CD4-positive, alpha-beta T cell treated with Interleukin-2 at 100 ng/mL for 4 hours (primary cell): ENCODE measurements at places on chromosomes 2 and 18.

DNA sequence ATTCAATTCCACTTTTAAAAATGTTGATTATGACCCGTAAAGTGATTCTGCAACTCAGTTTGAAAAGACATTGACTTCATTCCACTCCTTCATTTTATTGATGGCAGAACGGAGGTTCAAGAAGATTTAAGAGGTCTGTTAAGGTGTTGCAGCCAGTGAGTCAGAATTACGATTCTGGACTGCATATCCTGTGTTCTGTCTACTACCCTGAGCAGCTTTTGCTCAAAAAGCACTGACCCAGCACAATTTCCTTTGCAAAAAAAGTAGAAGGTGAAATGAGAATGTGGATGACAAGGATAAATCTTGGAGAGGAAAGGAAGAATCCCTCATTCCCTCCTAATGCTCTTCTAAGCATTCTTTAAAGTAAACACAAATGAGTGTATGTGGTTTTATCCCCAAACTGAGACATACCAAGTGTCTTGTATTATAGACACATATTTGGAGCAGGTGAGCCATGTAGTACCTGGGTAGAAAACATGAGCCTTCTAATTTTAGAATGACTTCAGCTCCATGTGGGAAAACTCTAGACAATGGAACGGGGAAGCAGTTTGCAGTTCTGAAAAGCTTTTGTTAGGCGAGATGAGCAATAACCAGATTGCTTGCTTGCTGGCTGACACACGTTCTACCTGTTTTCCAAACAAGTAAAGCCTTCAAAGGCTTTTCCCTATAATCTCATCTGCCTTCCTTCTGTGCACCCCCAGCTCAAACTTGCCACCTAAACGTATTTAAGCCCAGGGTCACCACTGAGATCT is 44.7 kb downstream of the TGFA start:
- no peak for DNase-seq

DNA sequence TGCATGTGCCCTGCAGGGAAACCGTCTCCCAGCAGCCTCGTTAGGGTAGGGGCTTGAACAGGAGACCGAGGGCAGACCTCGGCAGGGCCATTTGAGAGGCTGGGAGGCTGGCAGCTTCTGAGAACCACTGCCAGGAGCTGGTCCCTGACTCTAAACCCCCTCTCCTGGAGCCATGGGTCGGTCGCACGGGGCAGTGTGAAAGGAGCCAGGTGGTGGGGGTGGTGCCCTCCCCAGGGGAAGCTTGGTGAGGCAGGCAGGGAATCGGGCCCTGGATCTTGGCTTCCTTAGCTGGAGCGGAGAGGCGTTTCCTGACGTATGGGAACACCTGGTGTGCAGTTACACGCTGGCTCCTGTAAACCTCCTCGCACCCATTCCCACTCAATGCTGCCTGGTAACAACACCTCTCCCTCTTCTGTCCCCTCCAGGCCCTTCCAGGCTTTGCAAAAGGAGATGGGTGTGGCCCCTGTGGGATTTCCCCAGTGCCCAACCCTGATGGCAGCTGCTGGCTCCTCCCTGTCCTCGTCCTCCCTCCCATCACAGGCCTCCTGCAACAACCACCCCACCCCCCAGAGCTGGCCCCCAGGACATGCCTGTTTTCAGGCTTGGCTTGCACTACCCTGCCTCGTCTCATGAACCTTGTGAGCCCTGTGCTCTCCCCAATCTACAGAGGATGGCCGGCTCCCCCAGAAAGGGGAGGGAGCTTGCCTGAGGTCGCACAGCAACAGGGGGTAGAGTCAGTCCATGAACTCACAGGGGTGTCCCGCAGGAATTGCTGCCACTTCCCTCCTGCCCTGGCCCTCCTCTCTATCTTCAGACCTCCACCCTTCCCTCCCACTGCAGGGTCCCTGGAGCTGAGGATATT is 24.4 kb downstream of the ADRA2B start:
- DNase-seq: no peak

- DNase-seq: no peak
Measured at GRCh38 chr18:75198036-75198435, 10.9 kb downstream of the PTGR3 start.

DNA sequence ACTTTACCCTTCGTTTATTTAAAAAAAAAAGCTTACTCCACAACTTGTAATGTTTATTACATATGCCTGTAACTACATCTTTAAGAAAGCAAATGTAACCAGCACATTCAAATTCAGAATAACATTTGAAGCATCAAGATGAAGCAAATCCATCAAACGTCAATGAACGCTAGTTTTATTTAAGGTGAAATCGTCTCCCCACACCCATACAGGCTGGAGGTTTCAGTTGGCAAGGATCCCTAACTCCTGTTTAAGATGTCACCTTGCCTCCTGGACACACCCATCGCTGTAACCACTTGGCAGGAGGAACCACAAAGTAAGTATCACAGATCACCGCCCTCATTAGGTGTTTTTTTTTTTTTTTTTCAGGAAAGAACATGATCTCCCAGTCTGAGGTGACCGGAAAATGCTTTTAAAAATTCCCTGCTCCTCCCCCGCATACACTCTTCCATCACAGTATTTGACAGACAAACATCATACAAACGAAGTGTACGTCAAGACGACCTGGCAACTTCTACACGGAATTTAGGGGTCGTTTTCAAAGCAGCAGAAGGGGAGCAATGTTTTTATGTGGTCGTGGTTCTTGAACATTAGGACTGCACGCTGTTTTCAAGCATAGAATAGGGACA is 19.7 kb upstream of the STPG4 start:
- DNase-seq: peak; percentile 44

DNA sequence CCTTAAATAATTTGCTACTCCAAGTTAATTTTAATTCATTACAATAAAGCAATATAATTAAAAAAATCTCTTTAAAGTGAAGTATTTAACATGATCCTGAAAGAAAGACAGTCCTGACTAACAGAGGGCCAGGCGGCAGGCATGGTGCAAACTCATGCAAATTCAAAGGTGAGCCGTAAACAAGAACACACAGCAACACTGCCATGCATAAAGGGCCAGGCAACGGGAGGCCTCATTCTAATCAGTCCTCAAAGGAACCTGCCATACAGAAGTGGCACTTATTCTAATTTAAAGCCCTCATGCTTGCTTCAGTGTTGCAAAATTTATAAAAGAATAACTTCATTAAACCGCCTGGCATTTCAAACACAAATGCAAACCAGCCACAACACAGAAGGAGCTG is 277.0 kb downstream of the ZNF521 start:
- no peak for DNase-seq

- no peak for DNase-seq
Measured at GRCh38 chr2:206831442-206831995, 66.1 kb downstream of the FASTKD2 start.

- DNase-seq: no peak
Measured at GRCh38 chr2:88058191-88058590, 2.6 kb upstream of the KRCC1 start.

- no peak for DNase-seq
Measured at GRCh38 chr2:231152800-231153557, 28.1 kb upstream of the HTR2B start.

GRCh38 chr2:144454466-144455287 is 65.2 kb downstream of the ZEB2 start:
- DNase-seq: peak; percentile 63

GRCh38 chr2:211401328-211401727 is 844.9 kb downstream of the CPS1 start:
- DNase-seq: no peak

DNA sequence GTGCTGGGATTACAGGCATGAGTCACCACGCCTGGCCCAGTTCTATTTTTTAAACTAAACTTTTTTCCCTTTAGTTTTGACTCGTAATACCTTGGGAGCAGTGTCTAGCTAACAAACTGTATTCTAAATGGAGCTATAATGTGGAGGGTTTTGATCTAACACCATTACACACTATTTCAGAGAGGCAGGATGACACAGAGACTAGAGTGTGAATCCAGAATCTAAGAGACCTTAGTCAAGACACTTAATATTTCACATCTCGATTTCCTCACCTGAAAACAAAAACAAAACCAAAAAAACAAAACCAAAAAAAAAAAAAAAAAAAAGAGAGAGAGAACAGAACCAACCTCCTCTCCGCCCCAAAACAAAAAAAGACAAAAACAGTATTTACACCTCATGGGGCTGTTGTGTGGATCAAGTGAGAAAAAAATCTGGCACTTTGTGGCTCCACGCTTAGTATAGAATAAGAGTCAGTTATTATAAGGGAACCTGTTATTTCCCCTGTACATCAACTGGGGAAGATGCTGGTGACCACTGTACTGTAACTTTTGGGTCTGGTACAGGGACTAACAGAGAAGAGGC is 31.3 kb downstream of the DARS1 start:
- peak; percentile 34 for DNase-seq

GRCh38 chr2:98504381-98505109 is 59.9 kb downstream of the INPP4A start:
- DNase-seq: no peak
